Upper lobe of left lung (tissue), 6 donors: ENCODE measurements at places on chromosomes 1 and 21.
A peak's percentile ranks its signal among the peaks of the same experiment; 100 is the strongest.

DNA sequence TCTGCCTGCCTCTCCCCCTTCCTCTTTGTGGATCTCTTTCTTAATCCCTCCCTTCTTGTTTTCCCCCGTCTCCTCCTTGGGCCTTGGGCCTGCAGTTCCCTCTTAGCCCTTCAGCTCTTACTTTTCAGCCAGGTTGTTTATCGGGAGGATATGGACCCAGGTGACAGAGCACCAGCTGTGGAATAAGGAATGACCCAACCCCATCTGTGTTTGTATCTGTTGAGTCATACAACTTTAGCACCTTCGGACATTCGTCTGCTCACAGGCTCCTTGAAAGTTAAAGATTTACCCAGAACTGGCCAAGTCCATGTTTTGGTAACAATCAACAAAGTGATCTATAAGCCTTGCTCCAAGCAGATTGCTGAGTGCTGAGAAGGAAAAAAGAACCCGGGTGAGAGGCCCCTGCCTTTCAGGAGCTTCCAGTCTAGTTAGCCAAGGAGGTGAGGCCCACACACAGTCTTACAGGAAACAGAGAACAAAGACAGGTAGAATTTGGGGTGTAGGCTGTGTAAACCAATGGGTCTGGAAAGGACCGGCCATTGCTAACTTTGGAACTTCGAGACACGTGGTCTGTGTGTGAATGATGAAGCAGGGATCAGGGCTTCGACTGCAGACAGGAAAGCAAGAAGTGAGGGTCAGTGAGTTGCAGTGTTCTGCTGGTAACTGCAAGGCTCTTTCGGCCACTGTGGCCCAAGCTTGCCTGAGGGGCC is 66.7 kb upstream of the F3 start:
- no peak for DNase-seq

GRCh38 chr1:214285610-214286440 is 4.9 kb downstream of the SMYD2 start:
- no peak for DNase-seq

DNA sequence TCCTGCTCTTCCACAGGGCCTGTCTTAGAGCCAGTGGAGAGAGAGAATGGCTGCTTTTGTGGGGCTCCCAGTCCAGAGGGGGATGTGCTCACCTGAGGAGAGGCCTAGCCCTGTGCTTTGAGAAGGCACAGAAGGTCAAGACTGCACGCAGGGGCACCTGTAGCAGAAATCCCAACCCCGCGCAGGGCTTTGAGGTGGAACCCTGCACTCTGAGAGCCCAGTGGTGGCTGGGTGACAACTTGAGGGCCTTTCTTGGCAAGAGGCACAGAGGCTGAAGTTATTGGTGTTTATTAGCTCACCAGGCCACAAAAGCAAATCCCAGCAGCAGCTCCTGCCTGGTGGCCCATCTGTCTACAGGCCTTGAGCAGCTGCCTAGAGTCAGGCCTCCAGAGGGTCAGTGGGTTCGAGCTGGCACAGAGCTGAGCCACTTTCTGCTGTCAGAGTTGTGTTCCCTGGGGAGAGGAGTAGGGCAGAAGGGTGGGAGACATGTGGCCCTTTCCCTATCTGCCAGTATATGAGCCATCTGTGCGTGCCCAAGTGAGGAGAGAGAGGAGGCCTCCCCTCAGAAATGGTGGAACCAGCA is 31.4 kb downstream of the SZRD1 start:
- no peak for DNase-seq

DNA sequence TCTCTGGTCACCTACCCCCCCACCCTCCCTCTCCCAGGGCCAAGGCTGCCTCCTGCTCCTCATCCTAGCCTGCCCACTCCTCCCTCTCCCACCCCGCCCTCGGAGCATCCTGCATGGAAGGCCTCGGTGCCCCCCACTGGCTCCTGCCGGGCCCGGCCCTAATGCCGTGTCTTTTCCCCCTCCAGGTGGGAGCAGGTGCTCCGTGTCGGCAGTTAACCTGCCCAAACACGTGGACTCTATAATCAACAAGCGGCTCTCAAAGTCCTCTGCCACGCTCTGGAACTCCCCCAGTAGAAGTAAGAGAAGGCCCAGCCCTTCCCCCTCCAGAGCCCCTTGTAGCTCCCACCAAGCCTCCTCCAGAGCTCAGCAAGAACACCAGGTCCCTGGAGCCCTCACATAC is 18.8 kb downstream of the MAP7D1 start:
- DNase-seq = no peak

- DNase-seq = peak; percentile 68
These were observed 30.4 kb downstream of the SLC19A1 start for GRCh38 chr21:45511661-45512431.

DNA sequence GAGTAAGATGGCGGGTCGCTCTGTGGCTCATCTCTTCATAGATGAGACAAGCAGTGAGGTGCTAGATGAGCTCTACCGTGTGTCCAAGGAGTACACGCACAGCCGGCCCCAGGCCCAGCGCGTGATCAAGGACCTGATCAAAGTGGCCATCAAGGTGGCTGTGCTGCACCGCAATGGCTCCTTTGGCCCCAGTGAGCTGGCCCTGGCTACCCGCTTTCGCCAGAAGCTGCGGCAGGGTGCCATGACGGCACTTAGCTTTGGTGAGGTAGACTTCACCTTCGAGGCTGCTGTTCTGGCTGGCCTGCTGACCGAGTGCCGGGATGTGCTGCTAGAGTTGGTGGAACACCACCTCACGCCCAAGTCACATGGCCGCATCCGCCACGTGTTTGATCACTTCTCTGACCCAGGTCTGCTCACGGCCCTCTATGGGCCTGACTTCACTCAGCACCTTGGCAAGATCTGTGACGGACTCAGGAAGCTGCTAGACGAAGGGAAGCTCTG is 2.4 kb downstream of the TNFAIP8L2 start:
- DNase-seq = peak; percentile 64

- DNase-seq = no peak
These were observed 142.7 kb upstream of the SYT6 start for GRCh38 chr1:114296413-114296812.

- peak; percentile 58 for DNase-seq
These were observed 12.1 kb upstream of the DEGS1 start for GRCh38 chr1:224170748-224171478.

DNA sequence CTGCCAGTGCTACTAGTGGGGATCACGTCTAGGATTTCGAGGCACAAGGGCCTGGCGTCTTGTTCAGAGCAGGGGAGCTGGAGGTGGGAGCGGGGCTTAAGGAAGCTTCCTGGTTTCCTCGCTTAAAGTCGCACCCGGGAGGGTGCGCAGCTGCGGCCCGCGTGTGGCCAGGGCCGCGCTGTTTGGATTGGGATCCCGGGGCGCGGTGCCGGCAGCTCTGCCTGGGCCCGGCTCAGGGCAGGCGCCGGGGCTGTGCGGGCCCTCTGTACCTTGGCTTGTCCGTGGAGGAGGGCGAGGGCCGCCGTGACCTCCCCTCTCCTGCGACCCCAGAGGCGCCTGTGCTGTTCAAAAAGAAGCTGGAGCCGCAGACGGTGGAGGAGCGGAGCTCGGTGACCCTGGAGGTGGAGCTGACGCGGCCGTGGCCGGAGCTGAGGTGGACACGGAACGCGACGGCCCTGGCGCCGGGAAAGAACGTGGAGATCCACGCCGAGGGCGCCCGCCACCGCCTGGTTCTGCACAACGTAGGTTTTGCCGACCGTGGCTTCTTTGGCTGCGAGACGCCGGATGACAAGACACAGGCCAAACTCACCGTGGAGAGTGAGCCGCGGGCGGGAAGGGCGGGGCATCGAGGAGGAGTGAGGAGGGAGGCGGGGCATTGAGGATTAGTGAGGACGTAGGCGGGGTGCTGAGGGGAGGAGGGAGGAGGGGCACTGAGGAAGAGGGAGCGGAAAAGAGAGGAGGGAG is 67.8 kb downstream of the OBSCN start:
- DNase-seq = peak; percentile 94

GRCh38 chr1:37177230-37177864 is 143.0 kb upstream of the GRIK3 start:
- DNase-seq = peak; percentile 33

DNA sequence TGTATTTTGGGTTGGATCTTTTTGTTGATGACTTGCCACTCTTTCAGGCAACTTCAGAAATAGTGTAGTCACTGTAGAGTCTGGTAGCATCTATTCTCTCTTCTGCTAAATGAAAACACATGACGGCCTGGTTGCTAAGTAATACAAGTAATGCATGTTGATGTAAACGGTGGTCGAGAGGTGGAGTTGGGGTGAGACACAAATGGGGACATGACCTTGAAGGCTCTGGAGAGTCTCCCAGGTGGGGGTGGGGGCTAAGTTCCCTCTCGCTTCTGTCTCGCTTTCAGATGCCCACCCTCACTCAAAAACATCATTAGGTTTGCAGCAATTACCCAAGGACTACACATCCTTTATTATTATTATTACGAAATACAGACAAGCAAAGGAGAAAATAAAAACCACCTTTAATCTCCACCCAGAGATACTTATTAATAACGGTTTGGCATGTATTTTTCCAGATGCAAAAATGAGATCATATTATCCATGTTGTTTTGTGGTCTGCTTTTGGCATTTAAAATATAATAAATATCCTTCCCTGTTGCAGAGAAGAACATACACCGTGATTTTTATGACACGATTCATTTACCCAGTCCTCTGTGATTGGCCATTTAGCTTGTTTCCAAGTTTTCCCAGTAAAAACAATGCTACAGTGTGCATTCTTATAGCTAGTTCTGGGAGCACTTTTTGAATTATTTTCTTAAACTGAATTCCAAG is 138.1 kb downstream of the MIS18A start:
- DNase-seq = no peak

- peak; percentile 24 for DNase-seq
These were observed 19.8 kb upstream of the LBR start for GRCh38 chr1:225447650-225448089.

- peak; percentile 87 for DNase-seq
These were observed 458 bp downstream of the CRABP2 start for GRCh38 chr1:156704930-156705320.

- no peak for DNase-seq
These were observed 222.2 kb downstream of the C1orf94 start for GRCh38 chr1:34398916-34399275.

DNA sequence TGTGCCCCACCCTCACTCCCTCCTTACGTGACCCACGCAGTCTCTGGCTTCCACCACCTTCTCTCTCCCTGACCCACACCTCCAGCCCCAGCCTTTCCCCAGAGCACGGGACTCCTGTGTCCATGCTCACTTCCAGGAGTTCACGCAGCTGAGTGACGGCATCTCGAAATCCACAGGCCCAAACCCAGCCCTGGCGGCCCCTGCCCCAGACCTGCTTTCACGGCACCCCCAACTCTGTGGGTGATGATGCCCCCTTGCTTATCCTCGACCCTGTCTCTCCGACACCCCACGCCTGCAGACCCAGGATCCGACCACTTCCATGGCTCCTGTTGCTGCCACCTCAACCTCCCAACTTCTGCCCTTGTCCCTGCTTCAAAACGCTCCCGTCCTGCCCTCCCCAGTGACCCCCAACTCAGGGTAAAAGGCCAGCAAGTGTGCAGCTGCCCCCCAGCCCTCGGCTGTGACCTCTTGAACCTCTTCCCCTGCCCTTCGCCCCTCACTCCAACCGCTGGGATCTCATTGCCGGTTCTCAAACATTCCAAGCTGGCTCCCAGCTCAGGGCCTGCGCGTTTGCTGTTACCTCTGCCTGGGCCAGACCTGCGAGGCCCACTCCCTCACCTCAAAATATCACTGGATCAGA is 30.4 kb upstream of the LAPTM5 start:
- DNase-seq = peak; percentile 67

GRCh38 chr21:45870421-45870820 is 111.1 kb upstream of the COL6A1 start:
- DNase-seq = no peak

DNA sequence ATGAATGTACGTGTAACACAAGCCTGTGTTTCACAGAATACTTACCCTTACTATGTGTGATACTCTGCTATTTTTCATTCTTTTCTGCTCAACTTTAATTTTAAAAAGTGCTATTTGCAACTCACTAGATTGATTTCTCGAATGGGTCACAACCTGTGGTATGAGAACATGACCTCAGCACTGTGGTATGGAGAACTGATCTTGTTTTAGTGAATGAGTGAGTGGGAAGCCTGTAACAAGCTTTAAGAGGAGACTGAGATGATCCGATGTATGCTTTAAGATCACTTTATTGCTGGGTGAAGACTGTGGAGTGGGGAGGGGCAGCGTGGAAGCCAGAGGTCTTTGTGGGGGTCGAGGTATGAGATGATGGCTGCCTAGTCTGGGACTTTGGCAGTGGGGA is 21.6 kb downstream of the MECR start:
- no peak for DNase-seq

- no peak for DNase-seq
These were observed 9.9 kb downstream of the SNRPE start for GRCh38 chr1:203871114-203871880.

- no peak for DNase-seq
These were observed 42.4 kb upstream of the IL19 start for GRCh38 chr1:206727981-206728696.

GRCh38 chr1:224317383-224318045 is 12.5 kb downstream of the NVL start:
- no peak for DNase-seq
